ENCODE measurements at places on chromosomes 4 and X. TPM values are rescaled to one million over a fixed set of nuclear protein-coding genes. Genes with fewer than 3 reads are reported as not detected.

The ZNF711 gene
- polyA plus RNA-seq = 2.2 TPM

The CT45A10 gene
- not detected for polyA plus RNA-seq

The GPRASP2 gene
- 3.7 TPM for polyA plus RNA-seq

- H3K27ac ChIP-seq = no peak overlapping the region
- H3K27me3 ChIP-seq = no peaks in the 10 kb centered on the region
- no peaks in the 10 kb centered on the region for H3K36me3 ChIP-seq
- DNase-seq = no peak
- no peaks in the 10 kb centered on the region for H3K4me1 ChIP-seq
- H3K4me3 ChIP-seq = no peak overlapping the region
Observed at GRCh38 chrX:9797384-9798360, 11.4 kb downstream of the SHROOM2 start.

GRCh38 chrX:39821709-39822095 is 276.1 kb downstream of the BCOR start:
- DNase-seq = no peak
- peaks cover 7% of the 10 kb centered on the region for H3K4me1 ChIP-seq
- H3K27ac ChIP-seq = no peak overlapping the region
- no peaks in the 10 kb centered on the region for H3K36me3 ChIP-seq
- H3K4me3 ChIP-seq = peak overlapping the region; percentile 37
- H3K27me3 ChIP-seq = no peaks in the 10 kb centered on the region

Measured in endothelial cell of umbilical vein (primary cell).